H7 (cell line): ENCODE measurements at places on chromosomes 11 and 22. TPM values are rescaled to one million over a fixed set of nuclear protein-coding genes. Genes with fewer than 3 reads are reported as not detected.

Gene SEPTIN3
- 8.1 and 11.0 TPM in 2 replicates for total RNA-seq

Gene BDNF
- 2.2 and 2.9 TPM in 2 replicates for total RNA-seq

Gene SAA4
- not detected in 2 replicates for total RNA-seq

Gene LRFN4
- 62.5 and 65.4 TPM in 2 replicates for total RNA-seq

Gene YPEL4
- total RNA-seq: not detected in 2 replicates

GRCh38 chr11:61258546-61258945 lies 17.6 kb downstream of the PGA5 start:
- no peak for DNase-seq

DNA sequence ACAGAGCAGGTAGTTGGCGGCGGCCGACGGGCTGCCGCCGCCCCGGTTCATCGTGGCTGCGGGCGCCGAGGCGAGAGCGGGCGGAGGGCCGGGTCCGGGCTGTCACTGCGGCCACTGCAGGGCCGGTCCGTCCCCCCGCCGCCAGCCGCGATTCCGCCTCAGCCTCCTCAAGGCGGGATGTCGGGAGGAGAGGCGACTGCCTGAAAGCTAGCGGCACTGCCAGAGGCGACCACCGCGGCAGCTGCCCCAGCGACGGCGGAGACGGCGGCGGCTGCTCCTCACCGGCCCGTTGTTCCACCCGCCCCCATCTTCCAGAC lies 234 bp downstream of the SESN3 start:
- DNase-seq: no peak

DNA sequence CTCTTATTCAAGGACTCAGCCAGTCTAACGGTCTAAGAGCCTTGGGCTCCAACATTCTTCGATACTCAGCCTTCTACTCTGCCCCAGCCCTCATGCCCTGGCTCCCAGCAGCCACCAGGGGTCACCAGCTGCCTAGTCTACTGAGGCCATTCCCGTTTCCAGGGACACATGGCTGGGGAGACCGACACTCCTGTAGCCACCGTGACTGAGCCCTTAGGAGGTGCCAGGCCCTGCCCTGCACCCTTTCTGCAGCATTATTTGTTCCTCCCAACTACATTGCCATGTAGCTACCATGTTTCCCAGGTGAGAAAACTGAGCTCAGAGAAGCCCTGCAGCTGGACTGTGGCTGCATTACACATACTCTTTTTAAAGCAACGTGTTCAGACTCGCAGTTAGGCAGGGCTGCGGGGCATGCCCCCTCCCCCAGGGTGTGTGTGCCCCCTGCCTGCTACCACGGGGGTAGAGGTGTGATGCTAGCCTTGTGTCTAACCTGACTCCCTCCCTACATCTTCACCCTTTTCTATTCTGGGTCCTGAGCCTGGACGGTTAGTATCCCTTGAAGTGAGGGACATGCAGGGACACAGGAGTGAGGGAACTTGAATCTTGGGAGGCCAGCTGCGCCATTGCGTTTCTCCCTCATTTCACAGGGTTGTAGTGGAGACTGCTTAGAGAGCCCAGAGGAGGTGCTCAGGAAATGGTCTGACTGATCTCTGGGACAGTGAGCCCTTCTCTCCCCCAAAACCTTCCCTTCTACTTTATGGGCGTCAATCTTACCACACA lies 17.5 kb downstream of the ATG16L2 start:
- peak; percentile 90 for DNase-seq

DNA sequence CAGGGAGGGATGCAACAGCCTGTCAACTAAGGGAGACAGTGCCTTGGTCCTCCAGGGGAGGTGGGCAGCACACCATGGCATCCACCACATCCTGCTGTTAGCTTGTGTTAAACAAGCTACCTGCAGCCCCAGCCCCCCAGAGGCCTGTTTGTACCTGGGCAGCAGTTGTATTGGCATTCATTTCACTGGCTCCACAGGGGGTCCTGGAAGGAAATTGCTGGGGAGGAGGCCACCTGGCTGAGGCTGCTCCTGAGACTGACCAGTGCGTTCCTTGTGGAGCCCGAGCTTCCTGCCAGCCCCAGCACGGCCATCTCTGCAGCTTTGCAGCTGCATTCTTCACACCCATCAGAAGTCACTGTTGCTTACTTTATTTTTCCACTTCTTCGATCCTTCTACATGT lies 479.9 kb downstream of the INSC start:
- peak; percentile 26 for DNase-seq

DNA sequence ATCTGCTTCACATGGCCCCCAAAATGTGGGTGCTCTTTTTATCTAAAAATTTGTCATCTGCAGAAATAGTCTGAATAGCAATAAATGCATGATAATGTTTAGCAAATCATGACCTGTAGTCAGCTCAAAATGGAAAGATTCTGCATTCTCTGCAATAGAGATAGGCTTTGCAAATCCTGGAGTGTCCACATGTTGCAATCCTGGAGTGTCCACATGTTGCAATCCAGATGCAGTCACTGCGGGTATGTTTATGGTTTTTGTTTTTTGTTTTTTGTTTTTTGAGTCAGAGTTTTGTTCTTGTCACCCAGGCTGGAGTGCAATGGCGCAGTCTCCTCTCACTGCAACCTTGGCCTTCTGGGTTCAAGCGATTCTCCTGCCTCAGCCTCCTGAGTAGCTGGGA lies 20.2 kb upstream of the LRRC32 start:
- DNase-seq: no peak

- DNase-seq: no peak
Measured at GRCh38 chr11:123122852-123123251, 60.9 kb upstream of the HSPA8 start.
